ENCODE measurements at places on chromosomes 6 and 20.

- no peak for DNase-seq
Observed at GRCh38 chr6:157570104-157570503, 189.1 kb downstream of the ZDHHC14 start.

GRCh38 chr6:51514748-51515402 is 572.5 kb downstream of the PKHD1 start:
- DNase-seq, result no peak

GRCh38 chr6:53539561-53539960 is 5.3 kb downstream of the GCLC start:
- no peak for DNase-seq

- no peak for DNase-seq
Observed at GRCh38 chr20:8228315-8228714, 96.2 kb downstream of the PLCB1 start.

DNA sequence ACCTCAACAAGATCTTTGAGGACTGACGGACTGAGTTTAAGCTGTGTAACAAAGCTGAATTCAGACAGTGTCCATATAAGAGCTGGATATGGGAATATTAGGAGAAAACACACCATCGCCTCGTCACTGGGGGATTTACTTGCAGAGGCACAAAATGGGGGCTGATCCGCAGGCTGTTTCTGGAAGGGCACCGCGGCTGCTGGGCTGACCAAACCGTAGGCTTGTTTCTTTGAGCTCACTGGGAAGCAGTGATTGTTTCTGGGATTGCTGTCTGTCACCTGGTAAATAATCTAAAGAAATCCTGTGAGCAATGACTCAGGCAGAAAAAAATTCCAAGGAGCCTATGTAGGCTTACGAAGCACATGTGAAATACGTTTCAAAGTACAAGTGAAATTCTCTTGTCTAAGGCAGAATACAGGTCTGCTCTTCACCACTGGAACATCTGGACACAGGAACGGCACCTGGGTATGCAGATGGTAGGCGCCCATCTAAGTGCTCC is 63.9 kb upstream of the MPC1 start:
- DNase-seq, result no peak

DNA sequence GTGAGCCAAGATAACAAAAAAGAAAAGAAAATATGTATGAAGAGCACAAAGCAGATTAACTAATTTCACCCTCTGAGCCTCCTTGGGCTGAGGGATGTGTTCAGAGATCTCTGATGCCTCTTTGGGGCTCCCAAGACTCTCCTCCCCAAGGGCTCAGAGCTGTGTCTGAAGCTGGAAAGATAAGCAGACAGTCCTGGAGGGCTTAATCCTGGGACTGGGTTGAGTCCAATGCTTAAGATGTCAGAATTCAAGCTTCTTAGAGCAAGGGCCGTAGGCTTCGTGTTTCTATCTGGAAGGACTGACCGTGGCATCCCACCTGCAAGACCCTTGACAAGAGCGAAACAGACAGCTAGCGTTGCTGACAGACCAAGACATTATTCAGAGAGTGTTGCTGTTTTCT is 229.0 kb downstream of the ZMYND8 start:
- DNase-seq, result no peak

DNA sequence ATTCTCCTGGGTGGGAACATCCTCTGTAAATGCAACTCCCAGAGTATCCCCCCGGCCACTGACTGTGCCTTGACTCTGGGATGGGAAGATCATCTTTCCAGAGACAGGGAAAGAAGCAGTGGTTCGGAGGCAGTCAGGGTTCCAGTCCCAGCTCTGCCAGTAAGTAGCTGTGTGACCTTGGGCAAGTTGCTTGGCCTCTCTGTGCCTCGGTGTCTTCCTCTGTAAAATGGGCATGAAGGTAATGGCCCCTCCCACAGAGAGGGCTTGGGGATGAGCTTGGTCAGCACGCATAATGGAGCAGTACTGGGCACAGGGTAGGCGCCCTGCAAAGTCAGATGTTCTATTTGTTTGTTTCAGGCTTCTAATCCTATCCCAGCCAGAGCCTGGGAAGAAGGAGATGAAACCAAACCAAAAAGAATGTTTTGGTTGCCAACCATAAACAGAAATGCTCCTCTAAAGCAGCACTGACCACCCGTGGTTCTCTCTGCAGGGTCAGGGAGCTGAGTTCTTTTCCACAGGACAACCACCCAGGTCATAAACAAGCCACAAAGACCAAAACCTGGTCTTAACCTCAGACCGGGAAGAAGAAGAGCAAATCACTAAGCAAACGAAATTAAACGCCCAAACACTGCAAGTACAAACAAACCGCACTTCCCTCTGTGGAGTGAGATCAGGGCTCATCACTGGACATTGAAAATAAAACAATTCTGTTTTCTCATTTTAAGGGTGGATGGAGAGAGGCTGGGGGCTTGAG is 381.0 kb upstream of the SULF2 start:
- no peak for DNase-seq

DNA sequence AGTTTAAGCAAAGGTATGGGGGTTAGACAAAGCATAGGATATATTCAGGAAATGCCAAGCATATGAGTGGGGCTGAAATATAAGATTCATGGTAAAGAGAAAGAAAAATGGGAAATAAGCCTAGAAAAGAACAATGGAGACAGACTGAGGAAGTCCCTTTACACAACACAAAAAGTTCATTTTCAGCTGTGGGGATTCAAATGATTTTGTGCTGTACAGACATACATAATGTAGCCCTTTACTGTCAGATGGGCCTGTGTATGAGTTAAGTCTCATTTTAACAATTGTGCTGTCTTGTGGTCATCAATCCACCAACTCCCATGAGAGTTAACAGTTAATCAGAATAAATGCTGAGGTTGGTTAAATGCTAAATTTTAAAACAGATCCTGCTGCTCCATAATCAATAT is 37.2 kb downstream of the REV3L start:
- DNase-seq, result no peak

DNA sequence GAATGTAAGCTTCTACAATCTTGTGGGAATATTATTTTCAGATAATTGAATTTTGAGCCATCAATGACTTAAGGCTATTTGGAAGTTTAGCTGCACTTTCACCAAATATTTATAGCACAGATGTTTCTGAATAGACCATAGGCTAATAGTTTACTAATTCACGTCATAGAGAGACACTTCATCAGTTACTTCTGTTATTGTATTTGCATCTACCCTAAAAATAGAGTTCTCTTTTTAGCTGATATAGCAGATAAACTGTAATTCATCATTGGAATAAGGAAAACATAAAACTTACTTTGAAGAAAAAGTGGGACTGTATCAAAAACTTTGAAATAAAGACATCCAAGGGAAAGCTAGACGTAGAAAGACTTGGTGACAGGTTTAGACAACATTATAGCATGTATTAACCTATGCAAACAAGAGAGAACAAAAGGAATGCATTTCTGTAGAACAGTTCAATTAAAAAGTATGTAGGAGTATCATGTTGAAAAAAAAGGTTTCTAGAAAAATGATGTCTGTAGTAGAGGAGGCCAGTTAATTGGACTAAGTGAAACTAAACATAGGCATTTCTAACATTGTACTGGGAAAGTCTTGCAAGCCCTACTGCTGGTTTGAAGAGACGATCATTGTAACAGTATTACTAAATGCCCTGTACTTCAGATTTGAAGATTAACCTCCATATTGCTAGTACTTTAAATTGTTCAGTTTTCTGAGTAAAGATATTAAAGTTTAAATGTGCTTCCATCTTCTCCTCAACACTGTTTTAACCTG is 123.3 kb downstream of the ZFAND3 start:
- no peak for DNase-seq

DNA sequence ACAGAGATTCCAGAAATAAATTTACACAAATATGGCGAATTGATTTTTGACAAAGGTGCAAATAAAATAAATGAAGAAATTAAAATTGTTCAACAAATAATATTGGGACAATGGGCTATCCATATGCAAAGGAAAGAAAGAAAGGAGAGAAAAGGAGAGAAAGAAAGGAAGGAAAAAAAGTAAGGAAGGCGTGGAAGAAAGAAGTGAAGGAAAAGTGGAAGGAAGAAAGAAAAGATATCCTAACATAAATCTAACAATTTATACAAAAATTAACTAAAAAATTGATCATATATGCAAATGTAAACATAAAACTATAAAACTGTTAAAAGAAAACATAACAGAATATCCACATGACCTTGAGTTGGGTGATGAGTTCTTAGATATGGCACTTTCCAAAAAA is 78.7 kb upstream of the ZNF184 start:
- DNase-seq, result no peak

GRCh38 chr20:11880680-11881079 is 37.0 kb upstream of the BTBD3 start:
- DNase-seq, result no peak

- no peak for DNase-seq
Observed at GRCh38 chr6:145375502-145375901, 359.8 kb downstream of the EPM2A start.

DNA sequence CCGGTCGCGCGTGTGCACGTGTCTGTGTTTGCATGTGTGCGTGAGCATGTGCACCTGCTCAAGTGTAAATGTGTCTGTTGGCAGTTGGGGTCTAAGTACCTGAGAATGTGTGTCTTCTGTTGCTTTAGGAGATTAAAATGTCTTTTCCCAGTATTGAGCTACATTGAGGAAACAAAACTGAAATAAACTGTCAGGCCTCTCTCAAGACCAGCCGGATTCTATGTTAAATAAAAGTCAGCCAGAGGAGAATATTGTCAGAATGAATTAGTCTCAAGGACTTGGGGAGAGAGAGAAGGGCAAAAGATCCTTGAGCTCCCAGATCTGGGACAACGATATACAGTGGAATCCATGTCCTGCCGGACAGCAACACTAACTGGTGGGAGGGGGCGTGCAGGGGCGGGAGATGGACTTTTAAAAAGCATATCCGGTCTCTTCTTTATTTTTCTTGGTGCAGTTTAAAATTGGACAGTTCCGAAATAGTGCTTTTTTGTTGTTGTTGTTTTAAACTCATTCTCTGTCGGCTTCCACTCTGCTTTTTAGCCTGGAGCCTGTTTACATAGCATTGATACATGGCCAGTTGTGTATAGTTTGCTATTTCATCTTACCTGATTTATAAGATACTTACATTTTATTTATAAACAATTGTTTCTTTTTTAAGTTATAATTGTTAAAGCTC is 3.3 kb upstream of the TBX18 start:
- no peak for DNase-seq

DNA sequence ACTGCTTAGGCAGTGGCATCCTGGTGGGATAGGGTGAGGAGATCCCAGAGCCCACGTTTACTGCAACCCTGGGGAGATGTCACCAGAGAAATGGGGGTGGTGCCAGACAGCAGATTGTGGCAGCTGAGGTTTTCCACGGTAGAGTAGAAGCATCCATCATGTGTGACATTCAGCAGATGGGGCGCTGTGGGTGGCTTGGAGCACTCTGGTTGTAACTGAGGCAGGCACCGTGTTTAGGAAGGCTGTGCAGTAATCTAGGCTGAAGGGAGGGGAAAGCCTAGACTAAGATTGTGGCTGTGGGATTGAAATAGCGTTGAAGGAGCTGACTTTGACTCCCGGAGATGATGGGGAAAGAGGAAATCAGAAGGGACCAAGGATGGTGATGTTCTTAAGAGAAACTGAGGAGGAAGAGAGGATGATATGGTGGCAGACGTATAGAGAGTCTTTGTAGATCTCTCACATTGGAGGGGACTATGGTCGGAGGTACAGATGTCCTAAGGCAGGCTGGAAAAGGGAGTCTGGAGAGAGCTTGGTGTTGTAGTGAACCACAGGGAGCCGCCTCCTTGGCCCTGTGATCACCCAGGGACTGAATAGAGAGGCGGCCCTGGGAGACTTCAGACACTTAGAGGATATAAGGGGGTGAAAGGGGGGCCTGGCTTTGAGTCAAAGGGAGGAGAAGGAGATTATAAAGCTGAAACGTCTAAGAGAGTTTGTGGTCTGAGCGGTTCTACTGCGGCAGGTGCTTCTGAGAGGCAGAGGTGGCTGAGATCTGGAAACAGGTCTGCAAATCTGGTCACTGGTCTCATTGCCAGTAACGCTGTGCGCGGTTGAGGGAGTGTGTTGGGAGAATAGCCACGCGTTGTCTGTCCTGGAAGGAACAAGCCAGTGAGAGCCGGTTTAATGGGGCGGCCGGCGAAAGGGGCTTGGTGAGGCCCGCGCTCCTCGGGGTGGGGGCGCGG is 792 bp upstream of the MICA start:
- no peak for DNase-seq

GRCh38 chr20:40607927-40608326 is 81.1 kb downstream of the MAFB start:
- no peak for DNase-seq

- DNase-seq, result no peak
Observed at GRCh38 chr20:48008850-48009515, 223.7 kb upstream of the SULF2 start.

DNA sequence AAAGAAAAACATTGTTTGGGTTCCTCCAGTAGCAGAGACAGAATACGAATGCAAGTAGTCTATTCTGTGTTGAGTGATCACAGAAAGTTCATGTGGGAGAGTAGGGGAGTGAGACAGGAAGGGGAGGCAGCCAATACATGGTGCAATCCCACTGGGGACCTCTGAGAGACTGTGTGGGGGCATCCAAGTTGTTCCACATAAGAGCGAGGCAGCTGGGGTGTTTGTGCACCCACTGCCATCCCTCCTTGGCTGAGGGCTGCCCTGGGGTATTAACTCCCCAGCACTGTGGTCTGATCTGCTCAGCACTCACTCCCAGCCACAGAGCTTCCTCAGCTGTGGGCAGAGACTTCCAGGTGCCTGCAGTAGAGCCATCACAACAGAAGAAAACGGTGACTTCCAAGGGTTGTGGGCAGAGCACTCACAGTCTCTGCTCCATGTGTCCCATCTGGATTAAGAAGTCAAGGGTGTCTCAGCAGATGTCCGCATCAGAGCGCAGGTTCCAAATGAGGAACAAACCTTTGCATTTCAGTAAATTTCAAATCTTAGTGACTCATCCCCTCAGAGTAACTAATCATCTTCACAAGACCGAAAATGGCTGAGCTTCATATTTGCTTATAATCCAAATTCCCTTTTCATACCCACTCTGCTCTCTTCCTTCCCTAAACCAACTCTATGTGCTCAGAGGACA is 101.9 kb upstream of the NAA20 start:
- DNase-seq, result no peak

DNA sequence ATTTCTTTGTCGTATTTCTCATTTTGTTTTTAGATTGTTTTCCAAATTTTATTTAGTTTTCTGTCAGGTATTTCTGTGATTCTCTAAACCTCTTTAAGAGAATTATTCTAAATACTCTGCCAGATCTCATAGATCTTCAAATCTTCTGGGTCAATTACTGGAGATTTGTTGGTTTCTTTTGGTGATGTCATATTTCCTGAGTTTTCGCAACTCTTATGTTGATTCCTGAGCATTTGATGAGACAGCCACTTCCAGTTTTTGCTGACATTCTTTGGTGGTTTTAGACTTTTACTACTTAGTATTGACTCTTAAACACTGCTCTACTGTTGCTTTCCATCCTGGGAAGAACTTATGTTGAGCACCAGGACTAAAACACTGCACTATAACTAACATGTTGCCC is 21.9 kb downstream of the ADGB start:
- no peak for DNase-seq

- no peak for DNase-seq
Observed at GRCh38 chr6:9116026-9116425, 680.7 kb upstream of the SLC35B3 start.

DNA sequence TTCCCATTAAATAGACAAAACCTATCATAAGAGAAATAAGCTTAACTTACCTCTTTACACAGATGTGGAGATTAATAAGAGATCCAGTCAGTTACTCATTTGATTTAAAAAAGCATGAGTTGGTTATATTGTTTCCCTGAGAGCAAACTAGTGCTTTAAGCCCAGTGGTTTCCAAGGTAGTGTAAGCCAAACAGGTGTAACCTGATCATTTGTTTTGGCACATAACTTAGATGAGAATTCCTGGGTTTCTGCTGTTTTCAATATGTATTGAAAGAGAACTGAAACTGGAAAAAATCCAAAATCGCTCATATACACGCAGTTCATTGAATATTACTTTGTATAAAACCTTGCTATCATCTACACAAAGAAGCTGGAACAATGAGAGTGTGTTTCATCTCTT is 30.5 kb upstream of the SMIM8 start:
- no peak for DNase-seq

Data from occipital lobe (tissue), 3 donors.